SW 1271 (cell line): ENCODE measurements at places on chromosomes 2 and 18.

DNA sequence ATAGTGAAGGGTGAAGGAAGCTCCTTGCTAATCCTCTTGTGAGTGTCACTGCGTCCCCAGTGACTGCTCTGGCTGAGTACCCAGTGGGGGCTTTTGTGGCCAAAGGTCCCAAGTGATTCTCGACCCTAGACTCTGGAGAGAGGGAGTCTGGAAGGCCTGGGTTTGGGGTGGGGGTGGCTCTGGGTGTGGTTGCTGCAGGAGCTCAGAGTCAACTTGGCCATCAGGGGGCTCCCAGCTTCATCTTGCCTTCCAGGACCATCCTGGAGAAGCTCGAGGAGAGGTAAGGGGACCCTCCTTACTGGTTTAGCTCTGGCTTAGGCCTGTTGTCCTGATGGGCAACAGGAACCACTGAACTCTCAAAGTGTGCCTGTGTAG is 592 bp downstream of the PSD4 start:
- DNase-seq, result no peak

GRCh38 chr2:200746301-200746700 is 65.4 kb upstream of the BZW1 start:
- no peak for DNase-seq

DNA sequence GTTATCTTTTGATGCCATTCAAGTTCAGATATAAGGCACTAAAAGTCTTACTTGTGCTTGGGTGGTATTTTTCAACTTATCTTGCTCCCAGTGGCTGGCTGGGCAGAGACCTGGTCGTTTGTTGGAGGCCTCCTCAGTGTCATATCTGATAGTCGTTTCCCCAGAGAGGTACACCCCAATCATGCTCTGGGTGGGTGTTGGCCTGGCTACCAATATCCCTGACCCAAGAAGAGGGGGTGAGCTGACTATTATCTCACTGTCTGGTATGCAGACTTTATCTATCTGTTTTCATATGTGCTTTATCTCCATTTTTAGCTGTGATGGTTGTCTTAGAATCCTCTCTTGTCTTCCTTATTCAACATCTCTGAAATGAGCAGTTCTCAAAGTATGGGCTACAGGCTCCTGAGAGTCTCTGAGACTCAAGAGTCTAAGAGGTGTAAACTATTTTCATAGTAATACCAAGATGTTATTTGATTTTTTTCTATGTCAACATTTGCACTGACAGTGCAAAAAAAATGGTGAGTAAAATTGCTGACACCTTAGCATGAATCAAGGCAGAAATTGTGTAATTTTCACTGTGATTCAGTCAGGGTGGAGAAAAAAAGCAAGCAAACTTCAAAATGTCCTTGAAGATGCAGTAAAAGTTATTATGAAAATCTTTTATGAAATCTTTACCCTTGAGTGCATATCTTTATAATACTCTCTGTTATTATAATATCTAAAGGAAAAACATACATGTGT is 12.3 kb upstream of the PLEK start:
- no peak for DNase-seq

- no peak for DNase-seq
Observed at GRCh38 chr2:33158482-33159003, 211.8 kb downstream of the LTBP1 start.

GRCh38 chr2:158407031-158407430 is 49.5 kb downstream of the CCDC148 start:
- DNase-seq, result no peak

DNA sequence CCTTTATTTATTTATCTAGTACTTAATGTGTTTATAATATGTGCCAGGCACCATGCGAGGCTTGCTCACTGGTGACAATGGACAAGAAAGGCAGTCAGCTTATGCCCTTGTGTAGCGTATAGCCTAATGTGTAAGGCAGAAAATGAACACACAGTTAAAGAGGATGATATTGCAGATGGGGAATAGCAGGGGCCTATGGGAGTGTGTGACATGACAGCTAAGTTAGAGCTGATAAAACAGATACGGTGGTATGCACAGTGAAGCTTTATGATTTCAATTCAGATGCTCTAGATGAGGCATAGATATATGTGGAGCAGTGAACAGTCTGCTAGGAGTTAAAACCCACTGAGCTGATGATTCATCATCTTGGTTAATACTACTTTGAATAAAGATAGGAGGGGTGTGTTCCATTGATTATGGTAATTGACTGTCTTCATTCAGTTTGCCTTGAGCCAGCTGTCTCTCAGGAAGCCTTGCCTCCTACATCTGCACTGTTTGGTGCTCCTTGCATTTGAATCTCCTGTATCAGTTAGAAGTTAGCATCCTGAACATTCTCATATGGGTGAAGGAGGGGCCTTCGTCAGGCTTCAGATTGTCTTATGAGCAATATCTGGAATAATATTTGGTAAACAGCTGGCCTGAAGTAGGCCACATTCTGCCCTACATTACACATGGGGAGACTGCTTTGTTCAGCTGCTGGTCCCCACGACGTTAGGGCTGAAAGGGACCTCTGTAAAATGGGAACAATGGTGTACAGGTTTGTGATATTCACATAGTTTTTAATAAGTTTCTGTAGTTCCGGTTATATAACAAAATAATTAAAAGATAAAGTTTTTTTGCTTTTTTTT is 13.2 kb downstream of the MAP4K4 start:
- no peak for DNase-seq

DNA sequence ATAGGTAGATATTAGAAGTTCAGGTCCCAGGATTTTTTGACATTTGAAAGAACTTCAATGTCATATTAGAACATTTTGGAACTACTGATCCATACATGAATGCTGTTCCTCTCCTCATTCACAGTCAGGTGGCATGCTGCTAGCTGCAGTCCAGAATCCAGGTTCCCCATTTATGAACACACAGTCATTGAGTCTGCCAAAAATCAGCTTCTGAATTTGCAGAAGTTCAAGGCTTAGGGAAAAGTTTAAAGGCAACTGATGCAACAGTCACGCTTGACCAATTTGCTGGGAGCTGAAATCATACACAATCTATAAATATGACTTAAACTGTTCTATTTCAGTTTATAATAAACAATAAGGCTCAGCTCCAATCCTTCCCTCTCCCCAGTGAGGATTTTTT is 17.3 kb upstream of the TTR start:
- DNase-seq, result no peak

GRCh38 chr18:22560797-22561196 is 143.1 kb upstream of the CTAGE1 start:
- DNase-seq, result no peak

GRCh38 chr18:60831971-60832370 is 459.4 kb upstream of the MC4R start:
- no peak for DNase-seq

DNA sequence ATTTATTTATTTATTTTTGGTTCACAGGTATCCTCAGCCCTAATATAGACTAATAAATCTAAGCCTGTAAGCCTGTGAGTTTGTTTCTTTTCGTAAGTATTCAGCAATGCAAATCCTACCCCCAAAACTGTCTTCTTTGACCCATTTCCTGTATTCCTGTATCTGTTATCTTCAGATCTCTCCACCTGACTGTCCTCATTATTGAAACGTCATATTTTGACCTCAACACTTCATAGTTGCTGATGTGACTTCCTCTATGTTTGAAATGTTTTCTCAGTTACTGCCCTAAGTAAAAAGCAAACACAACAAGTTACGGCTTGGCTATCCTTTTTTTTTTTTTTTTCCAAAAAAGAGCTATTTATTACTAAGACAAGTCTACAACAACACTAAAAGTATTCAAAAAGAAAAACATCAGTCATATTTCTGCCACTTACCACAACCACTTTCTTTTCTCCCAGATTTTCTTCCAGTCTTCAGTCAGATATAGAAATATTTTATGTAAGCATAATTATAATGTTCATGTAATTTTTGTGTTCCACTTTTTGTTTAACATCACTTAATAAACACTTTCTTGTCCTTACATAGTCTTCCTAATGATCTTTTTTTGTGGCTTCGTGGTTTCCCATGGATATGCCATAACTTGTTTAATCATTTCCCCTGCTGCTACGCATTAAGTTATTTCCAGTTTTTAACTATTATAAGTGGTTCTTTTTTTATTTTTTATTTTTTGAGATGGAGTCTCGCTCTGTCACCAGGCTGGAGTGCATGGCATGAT is 45.0 kb upstream of the EML4 start:
- DNase-seq, result no peak

- DNase-seq, result no peak
Observed at GRCh38 chr18:24500217-24500616, 39.8 kb downstream of the HRH4 start.

DNA sequence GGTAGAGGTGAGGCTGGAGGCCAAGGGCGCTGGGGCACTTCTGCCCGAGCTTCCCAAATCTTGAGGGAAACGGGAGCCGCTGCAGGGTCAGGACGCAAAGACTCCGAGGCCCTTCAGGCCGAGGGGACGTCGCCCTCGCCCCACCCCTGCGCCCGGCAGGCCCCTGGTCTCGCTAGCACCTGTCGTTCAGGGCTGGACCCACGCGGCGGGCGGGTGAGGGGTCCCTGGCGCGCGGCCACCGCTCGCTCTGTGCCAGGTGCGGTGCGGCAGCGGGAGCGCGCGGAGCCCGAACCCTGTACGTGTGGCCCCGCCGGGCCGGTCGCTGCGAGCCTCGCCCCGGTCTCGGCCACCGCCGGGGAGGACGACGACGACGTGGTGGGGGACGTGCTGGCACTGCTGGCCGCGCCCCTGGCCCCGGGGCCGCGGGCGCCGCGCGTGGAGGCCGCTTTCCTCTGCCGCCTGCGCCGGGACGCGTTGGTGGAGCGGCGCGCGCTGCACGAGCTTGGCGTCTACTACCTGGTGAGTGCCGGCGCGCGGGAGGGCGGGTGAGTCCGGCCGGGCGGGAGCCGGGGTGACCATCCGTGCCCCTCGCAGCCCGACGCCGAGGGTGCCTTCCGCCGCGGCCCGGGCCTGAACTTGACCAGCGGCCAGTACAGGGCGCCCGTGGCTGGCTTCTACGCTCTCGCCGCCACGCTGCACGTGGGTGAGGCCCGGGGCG is 4.9 kb downstream of the ERFE start:
- no peak for DNase-seq

GRCh38 chr2:148553332-148553887 is 91.1 kb upstream of the EPC2 start:
- DNase-seq, result no peak

DNA sequence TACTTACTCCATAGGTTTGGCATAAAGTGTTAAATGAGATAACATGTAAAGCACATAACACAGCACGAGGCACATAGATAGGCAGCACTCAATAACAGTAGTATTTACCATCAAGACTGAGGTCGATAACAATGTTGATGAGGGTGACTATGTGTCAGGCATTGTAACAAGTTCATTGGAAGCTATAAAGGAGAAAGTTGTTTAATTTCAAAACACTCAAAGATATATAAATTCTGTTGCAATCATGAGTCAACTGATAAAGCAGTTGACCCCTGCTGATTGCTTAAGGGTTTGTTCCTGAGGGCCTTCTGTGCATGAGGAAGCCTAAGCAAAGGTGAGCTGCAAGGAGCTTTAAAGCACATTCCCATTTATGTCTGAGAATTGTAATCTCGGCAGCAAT is 760.5 kb downstream of the SATB2 start:
- no peak for DNase-seq

GRCh38 chr2:111665011-111665410 is 219.0 kb downstream of the ANAPC1 start:
- DNase-seq, result no peak

DNA sequence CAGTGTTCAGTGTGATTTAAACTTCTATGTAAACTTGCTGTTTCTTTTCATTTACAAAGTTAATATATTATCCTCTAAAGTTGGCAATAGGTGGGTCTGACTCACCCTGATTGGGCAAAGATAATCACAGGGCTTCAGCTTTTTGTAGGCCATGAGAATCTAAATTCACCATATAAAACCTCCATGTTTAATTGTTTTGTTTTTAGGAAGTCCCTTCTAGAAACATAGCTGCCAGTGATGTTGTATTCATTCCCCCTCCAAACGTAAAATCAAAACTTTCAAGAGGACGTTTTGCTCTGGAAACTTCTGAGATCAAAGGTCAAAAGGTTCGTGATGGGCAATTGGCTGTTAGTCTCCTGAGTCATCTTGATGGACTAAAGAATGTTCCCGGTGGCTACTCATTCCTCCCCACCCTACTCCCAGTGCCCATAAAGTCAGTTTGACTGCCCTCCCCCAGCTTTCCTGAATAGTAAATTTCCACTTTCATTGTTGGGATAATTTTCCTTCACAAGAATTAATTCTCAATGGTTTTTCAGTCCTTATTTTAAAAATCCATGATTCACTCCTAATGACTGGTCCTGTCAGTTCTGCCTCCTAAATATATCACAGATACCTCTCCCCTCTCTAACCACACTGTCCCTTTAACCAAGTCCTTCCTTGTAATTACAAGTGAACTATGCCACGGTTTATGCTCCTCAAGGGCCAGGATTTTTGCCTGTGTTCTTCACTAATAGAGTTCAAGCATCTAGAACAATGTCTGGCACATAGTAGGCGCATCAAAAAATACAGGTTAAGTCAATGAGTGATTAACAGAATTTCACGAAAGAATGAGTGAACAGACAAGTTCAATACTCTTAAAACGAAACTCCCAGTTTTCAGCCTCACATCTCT is 164.4 kb upstream of the VRK2 start:
- no peak for DNase-seq

GRCh38 chr2:46812361-46813019 is 103.1 kb downstream of the MCFD2 start:
- no peak for DNase-seq

GRCh38 chr2:107669335-107669734 is 157.4 kb upstream of the RGPD4 start:
- peak; percentile 7 for DNase-seq

- DNase-seq, result no peak
Observed at GRCh38 chr2:201642086-201642578, 1.2 kb downstream of the TMEM237 start.

- no peak for DNase-seq
Observed at GRCh38 chr2:21944536-21944935, 820.8 kb downstream of the TDRD15 start.

- no peak for DNase-seq
Observed at GRCh38 chr2:122884889-122885288, 1129.4 kb downstream of the TSN start.

- no peak for DNase-seq
Observed at GRCh38 chr2:172361840-172362239, 65.5 kb upstream of the ITGA6 start.

DNA sequence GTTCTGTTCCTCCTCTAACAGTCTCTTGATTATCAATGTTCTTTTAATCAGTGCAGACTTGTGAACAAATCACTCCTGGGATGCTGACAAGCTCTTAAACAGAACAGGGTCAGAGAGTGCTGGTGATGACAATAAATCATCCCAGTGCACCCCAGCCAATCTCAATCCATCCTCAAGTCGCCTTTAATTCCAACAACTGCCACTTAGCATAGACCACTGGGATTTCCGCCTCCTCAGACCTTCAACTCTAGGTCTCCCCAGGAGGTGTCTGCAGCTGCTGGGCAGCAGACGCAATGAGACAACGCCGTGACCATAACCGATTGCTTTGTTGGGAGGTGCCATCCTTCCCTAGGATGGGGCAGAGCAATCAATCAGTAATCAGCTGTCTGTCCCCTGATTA is 184.2 kb upstream of the ACAA2 start:
- DNase-seq, result no peak

DNA sequence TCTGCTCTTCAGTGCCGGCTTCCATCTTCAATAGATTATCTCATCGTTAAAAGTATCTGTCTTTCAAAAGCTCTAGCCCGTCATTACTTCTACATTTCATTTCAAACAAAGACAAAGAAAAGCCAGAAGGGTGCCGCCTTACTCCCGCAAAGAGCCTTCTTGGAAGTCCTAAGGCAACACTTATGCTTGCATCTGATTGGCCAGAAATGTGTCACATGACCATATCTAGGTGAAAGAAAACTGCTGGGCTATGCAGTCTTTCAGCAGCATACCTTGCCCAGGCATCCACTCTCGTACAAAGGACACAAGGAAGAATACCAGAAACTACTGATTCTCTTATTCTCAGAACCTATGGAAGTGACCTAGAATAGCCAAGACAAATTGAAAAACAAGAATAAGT is 217.1 kb upstream of the SLC35G4 start:
- DNase-seq, result no peak
